BJ (cell line): ENCODE measurements at places on chromosomes 13 and 19.

- no peak for DNase-seq
Observed at GRCh38 chr19:51525651-51526050, 5.8 kb downstream of the SIGLEC6 start.

GRCh38 chr13:93689333-93689732 is 462.7 kb downstream of the GPC6 start:
- DNase-seq, result peak; percentile 34

DNA sequence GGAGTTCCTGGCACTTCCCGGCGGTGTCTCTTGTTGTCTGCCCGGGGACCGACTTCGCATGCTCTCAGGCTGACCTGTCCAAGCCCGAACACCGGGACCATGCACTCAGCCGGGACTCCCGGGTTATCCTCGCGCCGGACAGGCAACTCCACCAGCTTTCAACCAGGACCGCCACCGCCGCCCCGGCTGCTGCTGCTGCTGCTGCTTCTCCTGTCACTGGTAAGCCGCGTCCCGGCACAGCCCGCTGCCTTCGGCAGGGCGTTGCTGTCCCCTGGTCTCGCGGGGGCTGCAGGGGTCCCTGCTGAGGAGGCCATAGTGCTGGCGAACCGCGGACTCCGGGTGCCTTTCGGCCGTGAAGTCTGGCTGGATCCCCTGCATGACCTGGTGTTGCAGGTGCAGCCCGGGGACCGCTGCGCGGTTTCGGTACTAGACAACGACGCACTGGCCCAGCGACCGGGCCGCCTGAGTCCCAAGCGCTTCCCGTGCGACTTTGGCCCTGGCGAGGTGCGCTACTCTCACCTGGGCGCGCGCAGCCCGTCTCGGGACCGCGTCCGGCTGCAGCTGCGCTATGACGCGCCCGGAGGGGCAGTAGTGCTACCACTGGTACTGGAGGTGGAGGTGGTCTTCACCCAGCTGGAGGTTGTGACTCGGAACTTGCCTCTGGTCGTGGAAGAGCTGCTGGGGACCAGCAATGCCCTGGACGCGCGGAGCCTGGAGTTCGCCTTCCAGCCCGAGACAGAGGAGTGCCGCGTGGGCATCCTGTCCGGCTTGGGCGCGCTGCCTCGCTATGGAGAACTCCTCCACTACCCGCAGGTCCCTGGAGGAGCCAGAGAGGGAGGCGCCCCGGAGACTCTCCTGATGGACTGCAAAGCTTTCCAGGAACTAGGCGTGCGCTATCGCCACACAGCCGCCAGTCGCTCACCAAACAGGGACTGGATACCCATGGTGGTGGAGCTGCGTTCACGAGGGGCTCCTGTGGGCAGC is 661 bp downstream of the FREM2 start:
- no peak for DNase-seq

- no peak for DNase-seq
Observed at GRCh38 chr19:10872546-10873107, 1.3 kb downstream of the CARM1 start.

DNA sequence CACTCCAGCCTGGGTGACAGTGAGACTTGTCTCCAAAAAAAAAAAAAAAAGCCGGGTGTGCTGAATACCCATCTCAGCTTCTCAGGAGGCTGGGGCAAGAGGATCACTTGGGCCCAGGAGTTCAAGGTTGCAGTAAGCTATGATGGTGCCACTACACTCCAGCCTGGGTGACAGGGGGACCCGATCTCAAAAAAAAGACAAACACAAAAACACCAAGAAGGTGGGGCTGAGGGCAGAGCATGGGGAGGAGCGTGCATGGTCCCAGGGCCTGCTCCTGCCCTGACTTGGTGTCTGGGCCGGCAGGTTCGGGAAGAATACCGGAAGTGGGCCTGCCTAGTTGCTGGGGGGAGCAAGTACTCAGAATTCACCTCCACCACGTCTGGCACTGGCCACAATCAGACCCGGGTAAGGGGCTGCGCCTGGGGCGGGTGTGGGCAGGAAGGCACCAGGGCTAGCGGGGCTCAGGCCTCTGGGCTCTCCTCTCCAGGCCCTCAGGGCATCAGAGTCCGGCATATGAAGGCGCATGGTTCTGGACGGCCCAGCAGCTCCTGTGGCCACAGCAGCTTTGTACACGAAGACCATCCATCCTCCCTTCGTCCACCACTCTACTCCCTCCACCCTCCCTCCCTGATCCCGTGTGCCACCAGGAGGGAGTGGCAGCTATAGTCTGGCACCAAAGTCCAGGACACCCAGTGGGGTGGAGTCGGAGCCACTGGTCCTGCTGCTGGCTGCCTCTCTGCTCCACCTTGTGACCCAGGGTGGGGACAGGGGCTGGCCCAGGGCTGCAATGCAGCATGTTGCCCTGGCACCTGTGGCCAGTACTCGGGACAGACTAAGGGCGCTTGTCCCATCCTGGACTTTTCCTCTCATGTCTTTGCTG is 11.3 kb downstream of the DDX39A start:
- DNase-seq, result no peak

DNA sequence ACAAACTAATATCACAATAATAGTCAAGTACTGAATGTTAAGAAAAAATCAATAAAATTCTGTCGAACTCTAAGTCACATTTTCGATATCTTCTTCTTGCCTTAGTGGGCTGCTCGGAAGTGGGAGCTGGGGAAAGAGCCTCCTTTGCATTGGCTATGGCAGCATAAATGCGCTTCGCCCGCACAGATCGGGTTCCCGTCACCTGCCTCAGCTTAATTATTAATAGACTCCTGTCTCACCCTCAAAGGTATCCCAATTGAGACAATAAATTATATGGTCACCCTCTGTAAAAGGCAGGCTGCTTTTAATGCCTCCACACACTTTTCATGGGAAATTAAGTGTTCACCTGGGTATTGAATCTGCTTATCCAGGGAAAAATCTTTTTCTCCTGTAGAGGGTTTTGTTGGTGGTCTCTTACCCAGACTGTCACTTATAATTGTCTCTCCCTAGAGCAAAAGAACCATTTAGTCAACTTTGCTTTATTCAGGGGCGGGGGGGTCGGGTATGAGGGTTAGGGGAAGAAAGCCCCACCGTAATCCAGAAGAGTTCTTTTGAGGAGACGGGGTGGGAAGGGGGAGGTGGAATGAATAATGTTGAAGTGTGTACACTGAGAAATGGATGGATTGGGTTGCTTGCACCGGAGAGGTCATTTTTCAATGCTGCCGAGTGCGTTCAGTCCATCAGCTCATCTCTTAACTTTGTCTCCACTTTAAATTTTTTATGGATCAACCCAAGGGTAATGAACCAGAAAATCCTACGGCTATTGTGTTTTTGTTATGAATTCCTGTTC is 682.6 kb upstream of the SGCG start:
- DNase-seq, result no peak
